Tibial nerve (tissue), 4 donors: ENCODE measurements at places on chromosomes 1 and 21. TPM values are rescaled to one million over a fixed set of nuclear protein-coding genes. Genes with fewer than 3 reads are reported as not detected.

GRCh38 chr1:82116105-82116504 is 315.4 kb downstream of the ADGRL2 start:
- DNase-seq: no peak

- no peak for DNase-seq
Observed at GRCh38 chr1:172824209-172824608, 165.3 kb downstream of the FASLG start.

GRCh38 chr1:169047074-169047473 is 59.4 kb upstream of the ATP1B1 start:
- DNase-seq: no peak

The CXADR gene
- 0.84 TPM for total RNA-seq

DNA sequence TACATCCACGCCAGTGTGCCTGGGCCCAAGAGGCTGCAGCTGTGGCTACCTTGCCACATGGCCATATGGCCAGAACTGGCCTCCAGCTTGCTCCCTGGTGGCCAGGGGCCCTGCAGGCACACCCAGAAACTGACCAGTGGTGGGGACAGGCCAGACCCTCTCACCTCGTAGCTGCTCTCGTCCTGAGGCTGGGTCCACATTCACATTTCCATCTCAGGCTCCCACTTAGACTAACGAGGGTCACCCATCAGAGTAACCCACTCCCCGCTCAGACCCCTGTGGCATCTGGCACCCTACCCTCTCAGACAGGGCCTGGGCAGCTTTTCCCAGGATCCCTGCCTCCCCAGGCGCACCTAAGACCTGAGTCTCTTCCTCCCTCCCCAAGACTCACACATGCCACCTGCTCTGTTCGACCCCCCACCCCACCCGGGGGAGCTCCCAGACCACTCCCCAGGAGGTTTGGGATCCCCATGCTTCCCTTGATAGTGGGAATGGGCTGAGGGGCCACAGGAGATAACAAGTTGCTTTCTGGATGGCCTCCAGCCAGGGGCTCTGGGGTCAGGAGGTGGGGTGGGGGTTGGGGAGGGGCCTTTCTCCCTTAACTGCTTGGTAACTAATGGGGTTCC is 21.3 kb upstream of the RNU1-4 start:
- no peak for DNase-seq

The CRNN gene
- total RNA-seq: not detected

The MYBPH gene
- total RNA-seq: not detected

DNA sequence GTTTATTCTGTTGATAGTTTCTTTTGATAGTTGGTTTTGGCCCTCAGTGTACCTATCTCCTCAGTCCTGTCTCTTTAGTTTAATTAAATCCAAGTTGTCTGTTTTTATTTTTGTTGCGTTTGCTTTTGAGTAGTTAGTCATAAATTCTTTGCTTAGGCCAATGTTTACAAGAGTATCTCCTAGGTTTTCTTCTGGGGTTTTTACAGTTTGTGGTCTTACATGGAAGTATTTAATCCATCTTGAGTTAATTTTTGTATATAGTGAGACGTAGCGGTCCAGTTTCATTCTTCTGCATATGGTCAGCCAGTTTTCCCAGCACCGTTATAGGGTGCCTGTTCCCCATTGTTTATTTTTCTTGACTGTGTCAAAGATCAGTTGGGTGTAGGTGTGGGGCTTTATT is 139.4 kb downstream of the POU2F1 start:
- DNase-seq: no peak

DNA sequence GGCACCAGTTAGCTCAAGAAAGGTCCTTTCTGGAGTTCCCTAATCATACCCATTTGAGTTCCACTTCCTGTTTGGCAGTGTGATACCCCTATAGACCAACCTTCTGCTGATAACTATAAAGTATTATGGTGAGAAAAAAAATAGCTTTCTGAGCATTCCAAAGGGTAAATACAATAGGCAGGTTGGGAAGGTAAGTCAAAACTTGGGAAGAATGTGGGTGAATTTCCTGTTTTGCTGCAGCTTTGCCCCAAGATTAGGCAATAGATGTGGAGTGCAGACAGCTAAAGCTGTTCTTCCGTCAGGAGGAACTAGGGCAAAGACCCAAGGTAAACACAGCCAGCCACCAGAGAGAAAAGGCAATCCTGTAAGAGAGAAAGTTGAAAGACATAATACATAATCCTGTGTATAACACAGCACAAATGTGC is 49.9 kb upstream of the GUCA2A start:
- DNase-seq: peak; percentile 44

The ATP1A4 gene
- 2.9 TPM for total RNA-seq

DNA sequence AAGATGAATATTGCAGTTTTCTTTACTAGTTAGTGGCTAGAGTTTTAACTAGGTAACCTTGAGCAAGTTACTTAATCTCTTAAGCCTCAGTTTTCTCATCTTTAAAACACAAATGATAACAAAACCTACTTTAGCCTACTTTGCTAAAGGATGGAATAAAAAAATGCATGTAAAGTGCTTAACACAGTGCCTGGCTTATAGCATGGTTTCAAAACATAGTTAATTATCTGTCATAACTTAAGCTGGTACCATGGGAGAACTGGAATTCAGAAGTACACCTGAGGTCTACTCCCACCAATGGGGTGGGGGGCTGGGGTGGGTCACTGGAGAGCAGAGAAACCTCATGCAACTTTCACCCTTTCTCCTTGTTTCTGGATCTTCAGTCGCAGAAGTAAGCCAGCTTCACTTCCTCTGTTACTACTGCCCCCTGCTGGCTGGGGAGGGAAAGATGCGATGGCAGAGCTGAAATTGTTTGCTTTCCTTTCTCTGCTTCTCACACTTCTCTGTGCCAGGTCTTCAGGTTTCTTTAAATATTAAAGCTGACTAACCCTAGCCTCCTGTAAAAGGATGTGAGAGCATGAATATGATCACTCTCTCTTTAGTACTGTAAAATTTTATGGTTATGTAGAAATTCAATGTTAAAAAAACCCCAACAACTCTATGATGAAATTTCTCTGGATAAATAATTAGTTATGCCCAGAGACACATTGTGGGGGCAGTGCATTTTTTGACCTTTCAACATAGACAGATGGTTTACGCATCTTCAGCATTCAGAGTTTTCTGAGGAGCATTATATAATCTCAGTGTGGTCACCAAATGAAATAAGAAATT is 324.2 kb downstream of the HLX start:
- DNase-seq: peak; percentile 87

The PSMB2 gene
- 33.9 TPM for total RNA-seq

The NOS1AP gene
- total RNA-seq: 2.7 TPM

DNA sequence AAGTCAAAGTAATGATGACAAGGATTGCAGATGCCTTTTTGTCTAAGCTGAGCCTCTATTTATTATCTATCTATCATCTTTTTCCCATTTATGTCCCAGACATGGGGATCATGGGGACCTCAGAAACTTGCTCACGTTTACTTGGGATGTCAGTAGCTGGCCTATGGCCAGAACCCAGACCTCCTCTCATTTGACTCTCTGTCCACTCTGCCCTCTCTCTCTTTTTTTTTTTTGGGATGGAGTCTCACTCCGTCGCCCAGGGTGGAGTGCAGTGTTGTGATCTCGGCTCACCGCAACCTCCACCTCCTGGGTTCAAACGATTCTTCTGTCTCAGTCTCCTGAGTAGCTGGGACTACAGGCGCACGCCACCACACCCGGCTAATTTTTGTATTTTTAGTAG is 3.7 kb upstream of the ID3 start:
- no peak for DNase-seq

DNA sequence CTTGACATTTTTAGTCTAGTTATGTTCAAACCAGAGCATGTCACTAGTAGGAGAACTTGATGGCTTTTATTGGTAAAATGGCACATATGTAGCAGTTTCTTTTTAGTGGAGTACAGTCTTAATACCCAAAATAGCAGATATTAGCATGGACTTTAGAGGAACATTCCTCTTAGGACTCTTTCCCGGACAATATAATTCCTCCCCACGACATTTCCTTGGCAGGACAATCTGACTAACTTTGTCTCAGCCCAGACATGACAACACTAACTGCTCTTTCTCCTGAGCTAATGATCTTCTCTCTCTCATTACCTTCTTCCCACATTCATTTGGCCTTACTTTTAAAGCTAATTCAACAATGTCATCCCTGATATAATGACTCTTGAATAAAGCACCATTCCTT is 62.5 kb downstream of the ADAMTS1 start:
- no peak for DNase-seq

DNA sequence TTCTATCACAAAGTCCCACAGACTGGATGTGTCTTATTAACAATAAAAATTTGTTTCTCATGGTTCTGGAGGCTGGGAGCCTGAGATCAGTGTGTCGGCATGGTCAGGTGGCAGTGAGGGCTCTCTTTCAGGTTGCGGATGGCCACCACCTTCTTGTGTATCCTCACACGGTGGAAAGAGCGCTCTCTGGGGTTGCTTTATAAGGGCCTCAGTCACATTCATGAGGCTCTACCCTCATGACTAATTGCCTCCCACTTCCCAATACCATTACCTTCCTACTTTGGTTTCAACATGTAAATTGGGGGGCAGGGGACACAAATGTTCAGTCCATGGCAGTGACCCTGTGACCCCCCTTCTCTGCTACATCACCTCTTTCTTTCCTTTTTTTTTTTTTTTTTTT is 20.7 kb upstream of the MX1 start:
- no peak for DNase-seq

GRCh38 chr1:52911541-52911940 is 10.0 kb downstream of the ECHDC2 start:
- no peak for DNase-seq

The OR2W3 gene
- total RNA-seq: 1.5 TPM

The RORC gene
- total RNA-seq: 0.21 TPM

The MMP23B gene
- total RNA-seq: 6.6 TPM

GRCh38 chr1:220511785-220512184 is 16.2 kb upstream of the MARK1 start:
- DNase-seq: no peak

The LENEP gene
- total RNA-seq: not detected

The KRTAP19-3 gene
- not detected for total RNA-seq

GRCh38 chr1:109610609-109611307 is 8.7 kb downstream of the GNAT2 start:
- DNase-seq: no peak

DNA sequence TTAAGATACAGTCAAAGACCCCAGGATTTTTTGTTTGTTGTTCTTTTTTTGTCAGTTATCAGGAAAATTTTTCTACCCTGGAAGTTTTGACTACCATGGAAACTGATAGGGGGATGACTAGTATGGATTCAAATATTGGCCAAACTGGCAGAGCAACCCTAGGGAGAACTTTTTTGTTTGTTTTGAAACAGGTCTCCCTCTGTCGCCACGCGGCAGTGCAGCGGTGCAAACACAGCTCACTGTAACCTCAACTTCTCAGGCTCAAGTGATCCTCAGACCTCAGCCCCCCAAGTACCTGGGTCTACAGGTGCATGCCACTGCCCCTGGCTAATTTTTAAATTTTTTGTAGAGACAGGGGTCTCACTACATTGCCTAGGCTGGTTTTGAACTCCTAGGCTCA is 46.6 kb downstream of the TOR3A start:
- DNase-seq: no peak

GRCh38 chr1:20727746-20728316 is 4.7 kb downstream of the SH2D5 start:
- DNase-seq: peak; percentile 6

The OR2M3 gene
- total RNA-seq: not detected

The PPIH gene
- 22.4 TPM for total RNA-seq

GRCh38 chr1:28458237-28459228 is 47.3 kb upstream of the RCC1 start:
- DNase-seq: no peak

DNA sequence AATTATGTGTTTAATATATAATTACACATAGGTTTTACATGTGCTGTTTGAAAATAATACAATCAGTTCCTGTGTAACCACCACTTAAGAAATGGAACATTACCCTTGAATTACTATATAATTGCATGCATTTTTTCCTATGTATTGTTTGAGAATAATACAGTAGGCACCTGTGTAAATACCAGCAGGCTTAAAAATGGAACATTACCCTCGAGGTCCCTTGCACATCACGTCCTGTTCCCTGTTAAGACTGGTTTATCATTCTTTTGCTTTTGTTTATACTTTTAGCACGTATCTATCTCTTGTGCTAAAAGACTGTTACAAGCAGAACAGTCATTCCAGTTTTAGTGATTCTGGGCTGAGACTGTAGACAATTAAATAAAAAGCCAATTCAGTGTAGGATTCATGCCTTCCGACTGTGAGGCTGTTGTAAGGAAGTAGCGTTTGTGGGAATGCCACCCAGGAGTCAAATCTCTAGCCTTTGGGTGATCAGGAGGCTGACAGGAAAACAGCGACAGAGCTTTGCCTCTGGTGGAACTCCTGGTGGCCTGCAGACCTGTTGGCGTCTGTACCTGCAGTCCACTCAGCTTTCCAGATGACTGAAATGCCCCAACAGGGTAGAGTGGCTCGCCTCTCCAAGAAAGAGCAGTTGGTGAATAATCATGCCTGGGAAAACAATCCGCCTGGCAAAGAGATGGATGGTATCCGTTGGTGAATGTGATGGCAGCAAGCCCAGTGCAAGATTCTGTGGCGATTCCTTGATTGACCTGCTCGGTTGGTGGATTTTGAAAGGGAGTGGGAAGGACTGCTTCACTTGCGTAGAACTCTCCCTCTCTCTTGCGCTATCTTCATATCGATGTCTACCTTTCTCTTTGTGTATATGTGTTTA is 58.0 kb downstream of the DISC1 start:
- no peak for DNase-seq

The WLS gene
- 40.8 TPM for total RNA-seq

The CITED4 gene
- 14.7 TPM for total RNA-seq
